ENCODE measurements at places on chromosomes 2 and 18. TPM values are rescaled to one million over a fixed set of nuclear protein-coding genes. Genes with fewer than 3 reads are reported as not detected.

DNA sequence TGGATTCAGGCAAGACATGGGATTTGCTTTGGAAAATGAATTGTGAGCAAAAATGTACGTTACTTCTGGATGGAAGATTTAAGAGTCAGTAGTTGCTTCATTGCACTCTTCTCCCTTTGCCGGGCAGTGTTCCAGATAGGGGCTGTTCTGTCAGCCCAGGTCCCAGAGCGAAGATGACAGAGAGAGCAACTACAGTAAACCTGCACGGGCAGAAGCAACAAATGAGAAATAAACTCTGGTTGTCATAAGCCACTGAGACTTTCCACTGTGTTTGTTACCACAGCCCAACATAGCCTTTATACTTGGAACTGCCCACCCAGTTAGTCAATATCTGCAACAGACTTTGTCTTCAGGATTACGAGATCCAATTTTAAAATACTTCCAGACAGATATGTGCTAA is 83.3 kb downstream of the CACNB4 start:
- no peak for DNase-seq

- no peak for DNase-seq
These were observed 29.3 kb downstream of the PTRHD1 start for GRCh38 chr2:24763843-24764242.

The SLC35F6 gene
- total RNA-seq = 54.5 TPM

The LHCGR gene
- total RNA-seq = not detected

The WIPF1 gene
- total RNA-seq = 5.4 TPM

DNA sequence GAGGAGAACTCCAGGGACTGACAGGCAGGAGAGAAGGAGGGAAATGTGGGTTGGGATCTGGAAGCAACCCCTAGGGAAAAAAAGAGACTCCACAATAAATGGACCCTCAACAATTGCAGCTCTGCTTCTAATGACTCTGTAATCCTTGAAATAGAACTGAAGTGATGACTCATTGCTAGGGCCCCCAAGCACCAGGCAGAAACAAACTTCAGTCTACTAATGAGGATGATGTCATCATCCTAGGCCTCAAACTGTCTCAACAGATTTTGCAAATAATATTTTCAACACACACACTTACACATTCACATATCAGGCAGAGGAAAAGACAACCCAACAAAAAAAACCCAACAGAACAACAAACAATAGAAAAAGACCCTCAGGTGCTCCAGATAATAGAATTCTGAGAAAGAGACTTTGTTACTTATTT is 143.3 kb downstream of the HDAC4 start:
- no peak for DNase-seq

- no peak for DNase-seq
These were observed 244.9 kb downstream of the IRS1 start for GRCh38 chr2:226554701-226555100.

GRCh38 chr2:149076863-149077412 is 38.4 kb downstream of the LYPD6B start:
- DNase-seq = no peak
